ENCODE measurements at places on chromosomes 7 and 10.

- DNase-seq: no peak
Observed at GRCh38 chr7:35734001-35734483, 39.1 kb upstream of the HERPUD2 start.

- no peak for DNase-seq
Observed at GRCh38 chr10:24642921-24643678, 80.6 kb downstream of the ARHGAP21 start.

GRCh38 chr10:110695539-110695886, 51.4 kb downstream of the RBM20 start:
- no peak for DNase-seq

DNA sequence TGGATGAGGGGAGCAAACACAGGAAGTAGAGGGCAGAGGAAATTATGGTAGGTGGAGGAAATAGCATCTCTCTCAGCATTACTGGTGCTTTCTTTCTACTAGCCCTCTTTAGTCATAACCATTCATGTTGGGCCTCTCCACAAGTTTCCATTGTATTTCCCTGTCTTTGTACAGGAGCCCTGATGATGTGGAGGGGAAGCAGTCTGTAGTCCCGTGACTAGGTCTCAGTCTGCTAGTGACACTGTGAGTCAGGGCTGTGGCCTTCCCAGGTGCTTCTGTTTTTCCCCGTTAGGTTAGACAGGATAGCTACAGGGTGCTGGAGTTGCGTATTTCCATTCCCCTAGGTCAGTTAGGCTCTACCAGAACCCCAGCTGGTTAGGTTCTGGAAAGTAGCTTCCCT, 82.9 kb upstream of the NAMPT start:
- DNase-seq: no peak

DNA sequence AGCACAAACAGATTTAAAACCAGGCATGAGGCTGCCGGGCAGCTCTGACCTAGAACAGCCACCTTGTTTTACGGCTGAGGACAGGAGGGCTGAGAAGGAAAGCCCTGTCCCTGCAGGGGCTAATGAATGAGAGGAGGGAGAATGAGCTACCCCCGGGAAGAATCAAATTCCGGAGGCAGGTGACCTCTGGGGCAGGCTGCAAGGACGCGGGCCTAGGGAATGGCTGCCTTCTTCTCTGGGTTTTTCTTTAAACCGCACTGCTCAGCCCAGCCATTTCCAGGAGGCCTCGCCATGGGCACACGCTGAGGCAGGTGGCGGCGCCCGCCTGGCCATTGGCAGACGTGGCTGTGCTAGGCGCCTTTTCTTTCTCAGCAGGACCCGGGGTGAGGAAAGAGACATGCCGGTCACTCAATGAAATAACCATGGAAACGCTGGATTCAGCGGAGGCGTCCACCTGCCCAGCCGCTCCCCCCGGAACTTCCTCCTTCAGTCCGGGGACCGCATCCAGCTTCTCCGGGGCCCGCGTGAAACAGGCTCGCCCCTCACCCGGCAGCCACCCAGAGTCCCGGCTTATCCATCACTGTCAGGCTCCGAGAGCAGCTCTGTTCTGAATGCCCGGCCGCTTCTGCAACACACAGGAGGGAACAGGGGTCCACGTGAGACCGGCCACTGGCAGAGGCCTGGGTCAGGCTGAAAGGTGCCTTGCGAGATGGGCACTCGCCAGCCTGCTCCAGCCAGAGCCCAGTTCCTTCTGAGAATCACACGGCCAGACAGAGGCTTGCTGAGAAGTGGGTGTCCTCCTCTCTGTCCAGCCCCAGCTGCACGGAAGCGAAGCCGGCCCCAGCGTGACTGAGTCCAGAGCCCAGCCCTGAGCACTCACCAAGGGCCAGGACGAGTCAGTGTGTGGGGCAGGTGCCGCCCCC, 82.1 kb downstream of the PDGFA start:
- no peak for DNase-seq

DNA sequence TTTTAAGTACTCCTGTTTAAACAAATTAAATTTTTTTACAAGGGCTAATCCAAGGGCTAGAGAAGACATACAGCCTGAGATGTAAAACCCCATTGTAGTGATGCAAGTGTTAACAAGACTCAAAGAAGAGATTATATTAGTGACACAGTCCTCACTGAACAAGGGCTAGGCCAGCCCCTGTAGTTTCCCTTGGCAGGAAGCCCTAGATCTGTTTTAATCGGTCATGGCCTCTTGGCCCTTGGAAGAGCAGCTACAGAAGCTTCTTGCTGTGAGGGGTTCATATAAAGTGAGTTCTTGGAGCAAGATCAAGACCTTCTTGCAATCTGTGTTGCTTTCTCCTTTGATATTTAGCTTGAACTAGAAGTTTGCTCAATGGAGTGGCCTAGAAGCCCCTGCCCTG, 1339.4 kb downstream of the XPNPEP1 start:
- DNase-seq: no peak

DNA sequence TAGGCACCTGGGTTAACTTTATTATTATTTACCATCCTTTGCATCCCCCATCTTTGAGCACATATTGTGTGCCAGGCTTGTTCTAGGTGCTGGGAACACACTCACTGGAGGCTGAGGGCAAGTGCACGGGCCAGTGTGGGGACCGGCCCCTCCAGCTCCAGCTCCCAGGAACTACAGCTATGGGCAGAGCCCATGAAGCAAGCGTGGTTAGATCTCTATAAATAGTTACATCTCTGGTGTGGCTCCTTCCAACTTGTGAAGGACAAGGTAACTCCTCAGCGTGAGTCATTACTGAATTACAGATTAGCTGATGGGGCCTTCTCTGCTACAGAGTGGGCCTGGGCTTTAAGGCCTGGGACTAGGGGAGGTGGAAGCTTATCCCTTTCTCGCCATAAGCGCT, 583.5 kb downstream of the SDK1 start:
- DNase-seq: no peak

DNA sequence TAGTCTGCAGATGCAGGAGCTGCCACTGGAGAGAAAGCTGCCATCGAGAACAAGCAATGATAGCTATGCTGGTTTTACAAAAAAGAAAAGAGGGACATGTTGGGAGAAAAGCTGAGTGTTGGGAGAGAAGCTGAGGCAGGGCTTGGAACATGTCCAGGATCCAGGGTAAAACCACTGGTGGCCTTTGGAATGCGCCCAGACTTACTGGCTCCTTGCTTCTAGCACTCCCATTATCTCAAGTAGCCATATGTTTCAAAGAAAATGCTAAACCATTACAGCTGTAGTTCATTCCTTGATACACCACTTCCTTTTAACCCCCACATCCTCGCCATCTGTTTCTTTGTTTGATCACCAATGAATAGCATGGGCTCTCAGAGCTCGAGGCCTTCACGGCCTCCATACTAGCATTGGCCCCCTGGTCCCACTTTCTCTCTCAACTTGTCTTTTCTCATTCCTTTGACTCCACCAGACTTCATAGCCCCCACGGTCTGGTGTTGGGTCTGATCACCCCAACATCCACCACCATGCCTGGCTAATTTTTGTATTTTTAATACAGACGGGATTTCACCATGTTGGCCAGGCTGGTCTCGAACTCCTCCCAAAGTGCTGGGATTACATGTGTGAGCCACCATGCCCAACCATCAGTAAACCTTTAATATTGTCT, 23.8 kb upstream of the PLAC9 start:
- no peak for DNase-seq

DNA sequence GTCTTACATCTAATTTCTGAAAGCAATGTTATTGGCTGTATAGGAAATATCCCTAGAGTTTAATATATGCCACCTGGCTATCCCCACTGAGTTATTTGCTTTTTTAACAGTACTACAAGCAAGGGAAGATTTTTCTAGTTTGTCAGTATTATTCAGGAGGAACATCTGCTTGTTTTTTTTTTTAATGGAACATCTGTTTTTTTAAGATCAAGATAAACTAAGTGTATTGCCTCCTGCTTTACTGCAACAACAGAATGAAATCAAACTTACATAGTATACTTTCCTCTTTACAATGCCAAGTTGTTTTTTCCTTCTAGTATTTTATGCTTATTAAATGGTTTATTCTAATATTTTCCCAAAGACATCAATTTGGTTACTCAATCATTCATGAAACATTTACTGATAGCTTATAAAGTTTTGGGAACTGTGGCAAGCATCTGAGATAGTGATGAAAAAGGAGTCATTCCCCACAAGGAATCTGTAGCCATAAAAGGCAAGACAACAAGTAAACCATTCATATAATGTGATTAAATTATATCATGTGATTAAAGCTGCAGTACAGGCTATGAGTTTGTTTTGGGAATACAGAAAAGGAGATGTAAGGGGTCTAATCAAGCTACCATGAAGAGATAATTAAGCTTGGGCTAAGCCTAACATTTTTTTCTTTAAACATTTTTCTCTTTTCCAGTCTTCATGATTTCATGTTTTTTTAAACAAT, 17.4 kb downstream of the MTPN start:
- no peak for DNase-seq

DNA sequence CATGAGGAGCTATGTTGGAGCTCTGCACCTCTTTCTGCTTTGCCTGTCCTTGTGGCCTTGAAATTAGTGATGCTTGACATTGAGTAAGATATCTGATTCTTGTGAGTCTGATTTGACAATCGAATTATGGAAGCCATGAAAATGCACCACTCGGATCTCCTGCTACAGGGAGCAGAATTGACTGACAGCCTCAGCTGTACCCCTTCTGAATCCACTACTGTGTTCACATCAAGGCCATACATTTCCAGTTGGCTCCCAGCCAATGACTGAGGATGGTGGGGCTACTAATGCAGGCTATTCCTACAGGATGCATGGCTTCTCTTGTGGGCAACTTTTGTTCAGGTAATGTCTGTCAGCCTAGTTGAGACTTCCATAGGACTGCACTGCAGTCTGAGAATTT, 321.9 kb downstream of the REEP3 start:
- DNase-seq: no peak

GRCh38 chr10:122182308-122182707, 88.8 kb upstream of the BTBD16 start:
- no peak for DNase-seq

GRCh38 chr10:31607481-31607880, 288.5 kb downstream of the ZEB1 start:
- no peak for DNase-seq

- peak; percentile 8 for DNase-seq
Observed at GRCh38 chr10:44913350-44914081, 2.4 kb downstream of the TMEM72 start.

DNA sequence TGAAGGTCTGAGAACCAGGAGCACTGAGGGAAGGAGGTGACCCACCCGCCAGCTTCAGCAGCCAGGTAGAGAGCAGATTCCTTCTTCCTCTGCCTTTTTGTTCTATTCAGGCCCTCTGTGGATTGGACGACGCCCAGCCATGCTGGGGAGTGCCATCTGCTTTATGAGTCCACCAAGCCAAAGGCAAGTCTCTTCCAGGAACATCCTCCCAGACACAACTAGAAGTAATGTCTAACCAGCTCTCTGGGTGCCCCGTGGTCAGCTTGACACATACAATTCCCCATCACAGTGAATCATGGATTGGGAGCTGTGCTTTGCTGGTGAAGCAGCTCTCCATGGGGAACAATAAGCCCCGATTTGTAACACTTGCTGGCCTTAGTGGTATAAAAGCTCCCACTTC, 125.2 kb downstream of the CCDC3 start:
- no peak for DNase-seq

DNA sequence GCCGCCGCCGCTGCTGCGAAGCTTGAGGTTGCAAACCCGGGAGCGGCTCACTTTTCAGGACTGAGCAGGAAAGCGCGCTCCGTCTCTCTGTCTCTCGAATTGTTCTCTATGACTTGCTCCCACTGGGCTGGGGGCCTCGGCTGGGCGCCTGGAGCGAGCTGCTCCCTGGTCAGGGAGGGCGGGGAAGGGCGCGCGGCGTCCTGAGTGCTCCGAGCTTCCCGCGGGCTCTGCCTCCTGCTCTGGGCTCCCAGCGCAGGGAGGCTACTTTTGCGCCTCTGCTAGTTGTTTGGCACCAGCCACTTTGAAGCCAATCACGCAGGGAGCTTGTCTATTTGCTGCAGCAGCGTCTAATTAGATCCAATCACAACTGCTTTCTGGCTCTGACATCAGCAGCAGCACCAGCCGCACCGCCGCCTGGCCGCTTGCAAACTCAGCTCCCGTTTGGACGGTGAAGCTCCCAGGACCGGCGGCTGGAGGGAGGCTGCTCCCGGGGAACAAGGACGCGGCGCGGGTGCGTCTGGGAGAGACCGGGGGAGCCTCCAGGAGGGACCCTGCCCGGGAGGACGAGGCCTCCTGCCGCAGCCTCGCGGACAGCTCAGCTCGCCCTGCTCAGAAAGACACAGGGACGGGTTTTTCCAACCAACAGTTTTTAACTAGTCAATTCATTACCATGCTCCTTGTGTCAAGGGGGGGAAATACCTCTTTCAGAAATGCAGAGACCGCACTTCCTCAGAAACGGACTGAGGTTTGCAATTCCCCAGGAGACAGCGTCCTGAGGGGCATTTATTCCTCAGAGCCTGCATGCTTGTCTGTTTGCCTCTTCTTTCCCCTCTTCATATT, at the start of gene ADARB2:
ADARB2 (minus strand) TSS at position 304 of the 840 bp plus-strand sequence.
- DNase-seq: peak; percentile 8

DNA sequence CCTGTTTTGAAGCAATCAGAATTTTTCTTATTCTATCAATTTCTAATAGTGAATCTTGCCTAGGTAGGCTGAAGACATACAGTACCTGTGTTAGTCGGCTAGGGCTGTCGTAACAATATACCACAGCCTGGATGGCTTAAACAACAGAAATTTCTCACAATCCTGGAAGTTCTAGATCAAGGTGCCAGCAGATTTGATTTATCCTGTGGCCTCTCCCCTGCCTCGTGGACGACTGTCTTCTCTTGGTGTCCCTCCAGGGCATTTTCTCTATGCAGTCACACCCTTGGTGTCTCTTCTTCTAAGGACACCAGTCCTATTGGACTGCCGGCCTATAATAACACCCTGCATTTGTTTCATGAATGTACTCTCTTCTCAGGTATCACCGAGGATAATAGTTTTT, 1.8 kb upstream of the RSU1 start:
- DNase-seq: no peak
